ENCODE measurements at places on chromosomes 16 and 17. TPM values are rescaled to one million over a fixed set of nuclear protein-coding genes. Genes with fewer than 3 reads are reported as not detected.
A peak's percentile ranks its signal among the peaks of the same experiment; 100 is the strongest.

Gene SOX8
- total RNA-seq: 1.6 TPM

Gene CTRL
- 3.8 TPM for total RNA-seq

Gene AANAT
- total RNA-seq: 0.34 TPM

DNA sequence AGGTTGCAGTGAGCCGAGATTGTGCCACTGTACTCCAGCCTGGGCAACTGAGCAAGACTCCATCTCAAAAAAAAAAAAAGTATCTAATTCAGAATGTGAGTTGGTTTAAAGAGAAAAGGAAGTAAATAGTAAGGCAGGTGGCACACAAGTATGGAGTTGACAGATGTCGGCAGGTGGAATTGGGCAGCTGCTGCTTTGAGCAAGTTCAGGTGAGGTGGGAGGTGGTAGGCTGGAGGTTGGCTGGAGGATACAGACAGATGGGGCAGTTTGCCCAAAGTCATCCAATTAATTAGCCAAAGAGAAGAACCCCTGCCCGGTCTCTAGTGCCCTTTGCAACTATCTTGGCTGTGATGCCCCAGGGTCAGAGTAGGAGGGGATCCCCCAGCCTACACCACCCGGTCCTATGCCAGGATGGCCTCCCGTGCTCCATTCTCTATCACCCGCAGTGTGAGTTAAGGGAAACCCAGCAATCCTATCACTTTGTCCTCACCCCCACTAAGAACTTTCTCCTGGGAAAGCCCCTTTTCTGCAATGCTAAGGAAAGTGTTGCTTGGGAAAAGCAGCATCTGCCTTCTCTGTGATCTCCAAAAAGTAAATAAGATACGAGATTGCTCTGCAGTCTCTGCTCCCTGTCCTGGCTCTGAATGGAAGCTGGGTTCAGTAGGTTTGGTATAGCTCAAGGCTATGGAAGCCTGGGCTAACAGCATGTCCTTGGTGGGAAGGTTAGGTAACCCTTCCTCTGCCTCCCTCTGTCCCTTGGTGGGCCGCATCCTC is 32.2 kb downstream of the SLC12A3 start:
- no peak overlapping the region for H3K27ac ChIP-seq
- no peak overlapping the region for H3K4me3 ChIP-seq
- H3K36me3 ChIP-seq: no peaks in the 10 kb centered on the region
- no peak for DNase-seq
- peaks cover 18% of the 10 kb centered on the region for H3K4me1 ChIP-seq

DNA sequence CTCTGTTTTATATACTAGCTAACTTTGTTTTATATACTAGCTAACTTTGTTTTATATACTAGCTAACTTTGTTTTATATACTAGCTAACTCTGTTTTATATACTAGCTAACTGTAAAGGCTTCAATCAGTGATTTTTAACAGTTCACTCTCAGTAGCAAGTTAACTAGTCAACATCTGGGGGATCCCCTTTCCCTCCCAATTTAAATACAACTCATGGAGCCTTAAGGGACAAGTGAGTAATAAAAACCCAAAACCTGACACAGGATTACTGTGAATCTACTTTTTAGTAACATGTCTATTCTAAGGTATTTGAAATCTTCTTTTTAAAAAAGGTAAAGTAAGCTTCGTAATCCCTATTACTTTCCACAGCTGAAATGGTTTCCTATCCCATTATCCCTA is 32.2 kb downstream of the FAM222B start:
- H3K4me1 ChIP-seq: peaks cover 42% of the 10 kb centered on the region
- no peaks in the 10 kb centered on the region for H3K27me3 ChIP-seq
- H3K36me3 ChIP-seq: peaks cover 6% of the 10 kb centered on the region
- peak overlapping the region; percentile 90 for H3K4me3 ChIP-seq
- H3K27ac ChIP-seq: peak overlapping the region; percentile 36

DNA sequence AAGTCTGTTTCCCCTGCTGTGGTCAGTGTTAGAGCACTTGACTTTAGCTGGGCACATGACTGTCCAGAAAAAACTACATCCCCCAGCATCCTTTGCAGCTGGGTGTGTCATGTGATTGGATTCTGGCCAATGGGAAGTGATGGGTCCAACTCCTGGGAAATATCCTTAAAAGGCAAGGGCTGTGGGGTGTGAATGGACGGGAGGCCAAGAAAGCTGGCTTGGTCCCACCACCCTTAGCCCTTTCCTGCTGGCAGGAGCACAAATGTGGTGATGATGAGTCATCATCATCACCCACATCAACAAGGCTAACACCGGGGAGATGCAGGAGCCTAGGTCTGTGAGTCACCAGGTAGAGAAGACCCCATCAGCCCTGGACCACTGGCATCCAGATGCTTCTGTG is 341.7 kb downstream of the C16orf95 start:
- DNase-seq: peak; percentile 7
- H3K36me3 ChIP-seq: no peaks in the 10 kb centered on the region
- no peak overlapping the region for H3K4me3 ChIP-seq
- peaks cover 2% of the 10 kb centered on the region for H3K4me1 ChIP-seq

Measured in activated CD8-positive, alpha-beta T cell treated with anti-CD3 and anti-CD28 coated beads for 36 hours (primary cell).